Cardiac muscle cell (in vitro differentiated cells and primary cell): ENCODE measurements at places on chromosomes 1 and 21. TPM values are rescaled to one million over a fixed set of nuclear protein-coding genes. Genes with fewer than 3 reads are reported as not detected.

Gene MAP3K21
- 1.8 and 2.9 TPM in 2 replicates for total RNA-seq

Gene BARHL2
- not detected in 2 replicates for total RNA-seq

GRCh38 chr1:213003256-213003655 is 12.4 kb downstream of the ANGEL2 start:
- no peak for DNase-seq

- DNase-seq = no peak
Observed at GRCh38 chr1:995665-996633, 3.9 kb downstream of the HES4 start.

DNA sequence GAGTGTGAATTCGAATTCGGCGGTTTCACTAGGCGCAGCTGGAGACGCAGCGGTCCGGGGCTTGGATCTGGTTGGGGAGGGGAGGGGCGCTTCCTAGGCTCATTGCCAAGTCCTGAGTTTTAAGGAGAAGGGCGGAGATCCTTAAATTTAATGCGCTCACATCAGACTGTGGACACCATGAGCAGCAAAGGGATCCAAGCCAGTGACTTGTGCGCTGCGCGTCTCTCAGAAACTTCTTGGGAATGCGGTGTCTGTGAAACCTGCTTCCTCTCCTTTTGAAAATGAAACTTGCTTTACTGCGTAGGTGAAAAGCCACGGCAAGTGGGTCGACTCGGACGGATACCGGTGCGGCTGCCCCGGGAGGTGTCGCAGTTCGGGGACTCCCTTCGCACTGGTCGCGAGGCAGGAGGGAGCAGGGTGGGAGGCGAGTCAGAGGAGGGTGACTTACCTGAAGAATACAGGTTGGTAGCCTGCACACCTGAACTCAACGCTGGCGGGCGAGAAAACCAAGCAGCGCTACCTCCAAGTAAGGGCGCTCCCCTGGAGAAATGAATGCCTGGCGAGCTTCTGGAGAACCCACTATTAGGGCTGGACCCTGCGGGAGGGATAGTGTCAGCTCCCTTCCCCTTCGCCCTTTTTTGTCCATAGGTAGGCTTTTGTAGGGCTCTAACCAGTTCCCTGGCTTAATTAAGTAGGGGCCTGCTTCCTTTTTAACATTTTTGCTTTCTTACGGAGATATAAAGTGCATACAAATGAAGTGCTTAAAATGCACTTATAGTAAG is 992 bp downstream of the TENT5C start:
- peak; percentile 56 for DNase-seq

- no peak for DNase-seq
Observed at GRCh38 chr21:44901391-44902074, 19.2 kb downstream of the ITGB2 start.

- no peak for DNase-seq
Observed at GRCh38 chr1:14363707-14364413, 234.6 kb upstream of the KAZN start.

DNA sequence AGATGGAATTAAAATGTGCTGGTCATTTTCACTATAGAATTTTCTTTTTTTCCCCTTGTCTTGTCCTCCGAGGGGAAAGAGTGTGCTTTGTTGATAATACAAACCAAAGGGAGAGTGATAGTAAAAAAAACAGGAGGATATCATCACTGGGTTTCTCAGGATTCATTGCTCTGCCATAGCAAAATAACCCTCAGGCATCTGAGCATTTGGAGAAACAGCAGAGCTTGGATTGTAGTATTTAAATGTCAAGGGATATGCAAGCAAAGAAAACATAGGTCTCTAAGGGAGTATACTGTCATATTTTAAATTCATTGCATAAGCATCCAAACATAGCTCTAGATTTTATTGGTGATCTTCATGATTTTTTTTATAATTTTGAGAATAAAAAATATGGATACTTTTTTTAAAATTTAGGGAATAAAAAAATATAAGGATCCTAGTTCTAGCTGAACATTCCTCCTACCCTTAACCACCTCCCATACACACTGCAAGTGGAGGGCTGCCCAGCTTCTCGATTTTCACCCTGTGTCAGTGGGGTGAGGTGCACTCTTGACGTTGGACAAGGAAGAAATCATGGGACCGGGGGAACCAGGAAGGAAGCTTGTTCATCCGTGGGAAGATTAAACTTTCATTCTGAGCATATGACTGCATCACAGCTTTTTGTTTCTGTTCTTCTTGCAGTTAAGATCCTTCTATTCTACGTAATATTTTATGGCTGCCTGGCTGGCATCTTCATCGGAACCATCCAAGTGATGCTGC is 4.4 kb downstream of the ATP1B1 start:
- peak; percentile 62 for DNase-seq

- DNase-seq = no peak
Observed at GRCh38 chr1:28392027-28392652, 22.6 kb downstream of the PHACTR4 start.
